ENCODE measurements at places on chromosomes 12 and 14.

- no peak for DNase-seq
These were observed 15.9 kb downstream of the ANKRD13A start for GRCh38 chr12:110015132-110015531.

DNA sequence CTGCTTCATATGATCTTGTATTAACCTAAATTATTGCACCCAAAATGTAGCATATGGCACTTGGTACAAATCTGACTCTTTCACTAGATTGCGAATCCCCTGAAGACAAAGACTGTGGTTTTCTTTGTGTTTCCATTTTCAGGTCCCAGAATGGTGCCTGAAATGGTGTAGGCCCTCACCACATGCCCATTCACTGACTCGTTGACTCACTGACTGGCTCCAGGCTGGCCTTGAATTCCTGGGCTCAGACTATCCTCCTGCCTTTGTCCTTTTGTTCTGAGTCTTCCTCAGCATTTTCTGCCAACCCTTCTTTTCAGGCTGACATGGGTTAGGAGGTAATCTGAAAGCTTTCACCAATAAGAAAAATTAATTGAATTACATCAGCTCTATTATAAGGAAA lies 368.7 kb upstream of the GARIN6 start:
- DNase-seq, result no peak

GRCh38 chr12:118513611-118514010 lies 137.3 kb downstream of the SUDS3 start:
- no peak for DNase-seq

DNA sequence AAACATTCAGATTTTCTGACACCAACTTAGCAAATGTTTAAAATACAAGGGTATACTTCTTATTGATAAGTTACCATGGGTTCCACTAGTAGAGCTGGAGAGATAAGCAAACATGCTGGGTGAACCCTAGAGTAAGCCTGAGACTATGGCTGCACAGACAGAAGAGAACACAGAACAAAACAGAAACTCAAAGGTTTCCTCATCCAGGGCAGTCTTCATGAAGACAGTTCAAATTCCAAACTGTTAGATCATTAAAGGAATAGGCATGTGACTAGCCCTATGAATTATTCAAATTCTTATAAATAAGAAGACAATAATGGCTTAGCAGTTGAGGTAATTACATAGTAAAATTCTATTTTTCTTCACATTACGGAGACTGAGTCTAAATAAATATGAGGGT lies 28.1 kb downstream of the BTBD7 start:
- DNase-seq, result no peak

GRCh38 chr12:128069359-128069997 lies 197.5 kb upstream of the TMEM132C start:
- DNase-seq, result peak; percentile 3

GRCh38 chr12:38761111-38761510 lies 144.3 kb downstream of the CPNE8 start:
- DNase-seq, result no peak

DNA sequence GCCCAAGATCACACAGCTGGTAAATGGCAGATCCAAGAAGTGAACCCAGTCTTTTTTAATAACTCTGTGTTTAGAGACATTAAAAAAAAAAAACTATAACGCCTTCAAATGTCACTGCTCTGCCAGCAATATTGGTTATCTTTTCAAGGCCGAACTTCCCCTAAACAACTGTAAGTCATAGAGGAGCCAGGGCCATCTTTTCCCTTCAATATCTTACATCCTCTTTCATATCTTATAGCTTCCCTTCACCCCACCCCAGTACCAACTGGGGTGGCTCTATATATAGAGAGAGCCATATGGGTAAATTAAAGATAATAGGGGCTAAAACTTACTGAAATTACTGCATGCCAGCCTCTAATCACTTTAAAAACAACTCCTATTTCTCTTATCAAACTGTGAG lies 100.2 kb downstream of the STAB2 start:
- DNase-seq, result no peak

DNA sequence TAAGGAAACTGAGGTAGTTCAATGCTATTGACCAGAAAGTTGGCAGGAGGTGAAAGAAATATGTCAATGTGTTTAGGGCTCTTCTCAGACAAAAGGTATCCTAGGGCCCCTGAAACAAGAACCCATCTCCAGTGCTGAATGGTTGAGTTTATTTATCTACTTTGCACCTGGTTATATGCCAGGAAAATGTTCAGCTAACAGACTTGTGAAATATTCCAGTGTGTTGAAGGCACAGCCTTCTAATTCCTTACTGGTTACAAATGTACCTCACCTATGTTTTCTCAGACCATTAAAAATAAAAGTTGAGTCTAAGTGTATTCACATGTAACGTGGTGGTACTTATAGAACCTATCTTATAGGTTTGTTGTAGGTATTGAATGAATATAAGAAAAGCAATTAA lies 511.7 kb upstream of the SEL1L start:
- DNase-seq, result no peak

DNA sequence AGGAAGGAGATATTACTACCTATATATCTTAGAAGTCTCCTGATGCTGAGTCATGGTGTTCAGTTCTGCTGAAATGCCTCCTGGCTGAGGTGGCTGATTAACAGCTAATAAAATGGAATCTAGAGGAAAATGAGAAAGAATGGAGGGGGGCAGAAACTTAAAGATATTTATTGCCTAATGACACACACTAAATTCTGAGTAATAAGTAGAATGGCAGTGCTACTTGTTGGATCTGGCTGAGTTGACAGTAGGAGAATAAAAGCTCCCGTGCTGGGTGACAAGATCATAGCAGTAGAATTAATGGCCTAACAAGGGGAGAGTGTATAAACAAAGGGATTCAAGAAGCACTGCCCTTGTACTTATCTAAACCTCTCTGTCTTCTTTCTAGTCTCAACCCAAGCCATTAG lies 137.5 kb downstream of the CNTN1 start:
- DNase-seq, result no peak

- no peak for DNase-seq
These were observed 1.1 kb downstream of the MSRB3 start for GRCh38 chr12:65279369-65280112.

GRCh38 chr14:29584992-29585391 lies 342.7 kb downstream of the PRKD1 start:
- no peak for DNase-seq

- peak; percentile 2 for DNase-seq
These were observed 44.8 kb downstream of the CPSF6 start for GRCh38 chr12:69284131-69284530.

DNA sequence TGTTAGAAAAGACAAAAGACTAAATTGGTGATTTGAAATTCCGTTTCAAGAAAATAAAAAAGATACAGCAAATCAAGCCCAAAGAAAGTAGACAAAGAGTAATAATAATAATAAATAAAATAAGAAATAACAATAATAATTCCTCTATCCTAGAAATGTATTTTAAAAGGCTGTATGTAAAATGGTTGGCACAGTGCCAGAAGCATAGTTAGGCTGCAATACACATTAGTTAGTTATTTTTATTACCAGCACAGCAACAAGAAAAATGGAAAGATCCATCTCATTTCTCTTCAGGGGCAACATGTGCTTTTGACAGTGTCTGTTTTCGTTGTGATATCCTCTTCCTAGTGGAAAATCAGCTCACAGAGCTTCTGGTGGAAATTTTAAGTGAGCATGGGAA lies 174.1 kb upstream of the TMTC1 start:
- DNase-seq, result no peak

DNA sequence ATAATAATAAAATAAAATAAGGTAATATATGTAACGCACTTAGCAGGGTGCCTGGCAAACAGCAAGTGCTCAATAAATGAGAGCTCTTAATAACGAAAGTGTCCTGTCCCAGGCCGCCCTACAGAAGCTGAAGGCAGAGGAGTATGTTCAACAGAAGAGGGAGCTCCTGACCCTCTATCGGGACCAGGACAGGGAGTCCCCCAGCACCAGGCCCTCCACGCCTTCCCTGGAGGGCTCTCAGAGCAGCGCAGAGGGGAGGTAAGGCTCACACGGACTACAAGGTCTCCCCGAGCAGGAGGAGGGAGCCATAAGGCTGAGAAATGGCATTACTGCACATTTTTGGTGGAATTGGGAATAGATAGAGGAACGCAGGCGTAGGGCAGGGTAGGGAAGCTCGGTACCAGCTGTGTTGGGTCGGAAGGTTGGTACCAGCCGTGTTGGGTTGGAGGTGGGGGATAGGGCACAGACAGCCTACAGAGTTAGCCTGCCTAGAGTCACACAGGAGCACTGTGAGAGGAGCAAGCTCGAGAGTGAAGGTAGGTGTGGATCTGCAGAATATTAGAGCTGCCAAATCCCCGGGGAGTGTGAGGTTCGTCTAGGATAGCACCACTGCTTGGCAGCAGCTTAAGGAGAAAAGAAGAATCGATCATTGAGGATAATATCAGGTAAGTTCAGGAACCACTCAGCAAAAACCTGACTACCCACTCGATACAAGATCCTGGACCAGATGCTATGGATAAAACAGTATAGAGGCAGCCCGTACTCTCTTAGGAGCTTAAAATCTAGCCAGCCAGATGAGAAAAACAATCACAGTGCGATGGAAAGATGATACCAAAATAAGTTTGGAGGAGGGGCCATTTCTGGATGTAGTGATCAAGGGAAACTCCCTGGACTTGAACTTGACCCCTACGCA lies 15.3 kb downstream of the TNFRSF1A start:
- DNase-seq, result no peak

DNA sequence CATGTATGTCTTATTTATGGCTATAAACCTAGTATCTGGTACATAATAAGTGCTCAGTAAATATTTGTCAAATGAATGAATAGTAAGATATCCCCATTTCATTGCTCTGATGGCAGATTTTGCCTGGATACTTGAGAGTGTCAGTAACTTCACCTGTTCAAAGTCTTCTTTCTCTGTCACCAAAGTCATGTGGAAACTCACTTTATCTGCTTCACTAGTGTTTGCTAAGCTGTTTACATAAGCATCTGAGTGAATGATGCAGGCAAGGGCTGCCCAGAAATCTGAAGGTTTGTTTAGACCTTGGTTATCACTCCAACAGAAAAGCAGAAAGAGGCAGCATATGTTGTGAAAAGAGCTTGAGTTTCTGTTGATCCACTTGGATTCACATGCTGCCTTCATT lies 4.3 kb downstream of the OR4E1 start:
- DNase-seq, result no peak

DNA sequence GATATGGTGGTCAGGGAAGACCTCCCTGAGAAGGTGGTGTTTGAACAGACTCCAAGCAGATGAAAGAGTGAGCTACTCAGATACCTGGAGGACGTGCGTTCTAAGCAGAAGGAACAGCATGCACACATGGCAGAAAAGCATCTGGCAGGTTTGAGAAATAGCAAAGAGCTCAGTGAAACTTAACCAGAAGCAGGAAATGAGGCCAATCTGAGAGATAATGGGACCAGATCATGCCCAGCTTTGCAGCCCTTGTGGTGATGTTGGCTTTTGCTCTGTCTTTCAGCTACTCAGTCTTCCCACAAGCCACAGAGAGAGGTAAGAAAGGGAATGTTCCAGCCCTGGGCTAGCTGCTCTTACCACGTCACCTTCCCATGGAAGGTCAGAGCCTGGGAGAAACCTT lies 176.3 kb upstream of the GSC start:
- no peak for DNase-seq

GRCh38 chr12:96220902-96221301 lies 26.7 kb downstream of the ELK3 start:
- DNase-seq, result no peak

- DNase-seq, result no peak
These were observed 3.3 kb downstream of the KRT18 start for GRCh38 chr12:52952076-52952801.

GRCh38 chr12:65891987-65892481 lies 67.8 kb downstream of the HMGA2 start:
- no peak for DNase-seq

- no peak for DNase-seq
These were observed 42.3 kb downstream of the RTN1 start for GRCh38 chr14:59828276-59828675.

GRCh38 chr12:46266382-46266791 lies 2.5 kb downstream of the SLC38A1 start:
- DNase-seq, result no peak

DNA sequence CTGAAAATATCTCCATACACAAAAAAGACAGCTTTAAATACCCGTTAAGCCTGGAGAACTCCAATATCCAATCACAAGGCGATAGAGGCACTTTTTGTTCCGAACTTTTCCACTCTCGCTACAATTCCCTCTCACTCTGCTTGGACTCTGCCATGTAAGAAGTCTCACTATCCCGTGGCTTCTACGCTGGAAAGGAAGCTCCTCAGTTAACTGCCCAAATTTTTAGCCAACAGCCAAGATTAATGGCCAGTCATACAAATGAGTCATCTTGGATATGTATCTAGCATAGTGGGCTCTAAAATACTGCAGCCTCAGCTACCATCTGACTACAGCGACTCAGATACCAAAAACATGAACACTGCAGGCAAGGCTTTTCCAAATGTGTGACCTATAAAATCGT lies 45.5 kb upstream of the RERGL start:
- no peak for DNase-seq

- DNase-seq, result no peak
These were observed 30.7 kb downstream of the PXN start for GRCh38 chr12:120234643-120235368.

- no peak for DNase-seq
These were observed at the start of gene ARID2 for GRCh38 chr12:45729233-45730083. Gene ARID2 (plus strand): TSS chr12:45729706. CDS start chr12:45729837, 131 bp downstream.

GRCh38 chr12:89051065-89051677 lies 301.1 kb downstream of the DUSP6 start:
- DNase-seq, result peak; percentile 5

- DNase-seq, result no peak
These were observed at the start of gene LRFN5 for GRCh38 chr14:41606532-41607303. Gene LRFN5 (plus strand): TSS chr14:41606876.

GRCh38 chr12:27899151-27899661 lies 73.3 kb downstream of the PTHLH start:
- DNase-seq, result no peak

DNA sequence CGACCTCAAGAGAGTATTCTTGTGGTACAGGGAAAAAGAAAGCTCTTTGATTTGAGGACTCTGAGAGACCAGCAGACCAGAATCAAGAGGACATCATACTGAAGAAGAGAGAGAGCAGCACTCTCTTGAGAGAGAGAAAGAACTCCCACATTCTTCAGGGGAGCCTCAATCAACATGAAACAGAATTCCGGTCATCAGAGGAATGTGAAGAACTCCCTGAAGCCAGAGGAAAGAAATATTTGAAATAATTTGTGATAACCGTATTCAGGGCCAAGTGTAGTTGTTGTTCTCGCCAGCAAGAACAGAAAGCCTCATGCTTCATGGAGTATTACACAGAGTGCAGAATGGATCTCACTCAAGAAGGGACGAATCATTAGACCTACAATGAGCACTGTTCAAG lies 363.8 kb upstream of the TMEM132C start:
- no peak for DNase-seq

- DNase-seq, result no peak
These were observed 122.8 kb downstream of the C12orf75 start for GRCh38 chr12:105453316-105453715.
